ENCODE measurements at places on chromosomes 2 and 18.

DNA sequence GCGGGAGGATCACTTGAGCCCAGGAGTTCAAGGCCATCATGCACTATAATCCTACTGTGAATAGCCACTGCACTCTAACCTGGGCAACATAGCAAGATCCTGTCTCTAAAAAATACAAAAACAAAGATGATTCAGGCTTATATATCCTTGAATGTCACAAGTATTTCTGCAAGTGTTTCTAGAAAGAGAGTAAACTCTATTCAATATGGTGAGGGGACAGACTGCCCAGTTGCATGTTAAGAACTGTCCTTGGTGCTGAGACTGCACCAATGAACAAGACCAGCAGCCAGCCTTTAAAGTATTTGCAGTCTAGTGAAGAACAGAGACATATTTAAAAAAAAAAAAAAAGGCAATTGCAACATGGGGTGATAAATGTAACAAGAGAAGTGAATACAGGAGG is 16.4 kb downstream of the MAP3K19 start:
- DNase-seq: peak; percentile 35

DNA sequence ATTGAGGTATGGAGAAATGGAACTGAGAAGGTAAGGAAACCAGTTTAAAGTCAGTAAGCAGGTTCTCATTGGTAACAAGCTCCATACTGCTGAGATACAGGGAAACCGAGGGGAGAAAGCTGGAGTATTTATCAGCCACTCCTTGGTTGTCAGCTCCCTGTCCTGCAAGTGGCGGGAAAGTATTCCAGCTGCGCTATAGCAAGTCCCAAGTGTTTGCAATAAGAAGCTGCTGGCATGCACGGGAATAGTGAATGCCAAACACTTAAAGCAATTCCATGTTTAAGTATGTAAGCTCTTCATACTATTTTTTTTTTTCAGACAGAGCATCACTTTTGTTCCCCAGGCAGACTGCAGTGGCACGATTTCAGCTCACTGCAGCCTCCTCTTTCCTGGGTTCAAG is 1601.1 kb downstream of the SUCLG1 start:
- DNase-seq: no peak

GRCh38 chr2:8539743-8540551 is 141.9 kb upstream of the ID2 start:
- DNase-seq: peak; percentile 26

GRCh38 chr2:160433466-160434140 is 60.0 kb downstream of the RBMS1 start:
- DNase-seq: no peak

GRCh38 chr18:70732916-70733315 is 444.1 kb downstream of the SOCS6 start:
- no peak for DNase-seq

DNA sequence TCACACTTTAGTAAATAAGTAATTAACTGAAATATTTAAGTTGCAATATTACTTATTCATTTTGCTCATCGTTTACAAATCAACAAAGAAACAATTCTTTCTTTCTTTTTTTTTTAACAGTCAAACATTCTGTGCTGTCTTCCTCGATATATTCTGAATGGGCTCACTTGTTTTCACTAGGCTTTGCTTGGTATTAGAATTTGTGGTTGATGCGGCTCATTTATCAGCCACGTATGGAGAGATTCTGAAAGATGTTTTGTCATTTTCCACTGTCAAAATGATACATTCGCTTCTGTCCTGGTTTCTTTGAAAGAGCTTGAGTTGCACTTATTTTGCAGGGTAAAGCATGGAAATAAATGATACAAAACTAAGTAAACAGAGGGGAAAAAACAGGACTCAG is 323.7 kb downstream of the LRRTM1 start:
- no peak for DNase-seq

- peak; percentile 15 for DNase-seq
Observed at GRCh38 chr18:27400001-27400400, 214.9 kb upstream of the CHST9 start.

DNA sequence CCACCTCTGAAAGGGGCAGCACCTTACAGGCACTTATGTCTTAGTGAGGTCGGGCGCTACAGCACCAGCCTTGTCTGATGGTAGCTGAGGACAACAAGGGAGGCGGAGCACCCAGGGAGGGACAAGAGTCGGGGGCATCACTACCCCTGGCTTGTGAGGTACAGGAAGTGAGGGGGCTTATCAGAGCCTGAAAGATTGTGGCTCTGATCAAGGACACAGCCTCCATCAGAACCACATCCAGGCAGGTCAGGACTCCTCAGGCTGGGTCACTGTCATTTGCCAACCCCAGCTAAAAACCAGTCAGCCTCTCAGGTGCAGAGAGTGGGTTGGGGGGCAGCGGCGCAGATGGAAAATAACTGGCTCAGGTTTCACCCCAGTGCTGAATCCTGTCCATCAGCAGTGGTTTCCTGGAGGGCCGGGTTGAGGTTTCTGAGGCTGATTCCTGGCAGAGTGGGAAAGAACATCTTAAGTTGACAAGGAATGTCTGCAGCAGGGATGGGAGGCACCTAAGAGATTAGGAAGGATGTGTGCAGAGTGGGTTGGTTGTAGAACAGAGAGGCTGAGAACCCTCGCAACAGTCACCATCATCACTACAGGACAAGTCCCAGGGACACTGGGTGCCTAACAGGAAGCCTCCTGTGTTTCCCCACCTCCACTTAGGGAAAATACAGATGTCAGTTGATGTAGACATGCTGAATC is 45.3 kb downstream of the FBLN7 start:
- peak; percentile 21 for DNase-seq

DNA sequence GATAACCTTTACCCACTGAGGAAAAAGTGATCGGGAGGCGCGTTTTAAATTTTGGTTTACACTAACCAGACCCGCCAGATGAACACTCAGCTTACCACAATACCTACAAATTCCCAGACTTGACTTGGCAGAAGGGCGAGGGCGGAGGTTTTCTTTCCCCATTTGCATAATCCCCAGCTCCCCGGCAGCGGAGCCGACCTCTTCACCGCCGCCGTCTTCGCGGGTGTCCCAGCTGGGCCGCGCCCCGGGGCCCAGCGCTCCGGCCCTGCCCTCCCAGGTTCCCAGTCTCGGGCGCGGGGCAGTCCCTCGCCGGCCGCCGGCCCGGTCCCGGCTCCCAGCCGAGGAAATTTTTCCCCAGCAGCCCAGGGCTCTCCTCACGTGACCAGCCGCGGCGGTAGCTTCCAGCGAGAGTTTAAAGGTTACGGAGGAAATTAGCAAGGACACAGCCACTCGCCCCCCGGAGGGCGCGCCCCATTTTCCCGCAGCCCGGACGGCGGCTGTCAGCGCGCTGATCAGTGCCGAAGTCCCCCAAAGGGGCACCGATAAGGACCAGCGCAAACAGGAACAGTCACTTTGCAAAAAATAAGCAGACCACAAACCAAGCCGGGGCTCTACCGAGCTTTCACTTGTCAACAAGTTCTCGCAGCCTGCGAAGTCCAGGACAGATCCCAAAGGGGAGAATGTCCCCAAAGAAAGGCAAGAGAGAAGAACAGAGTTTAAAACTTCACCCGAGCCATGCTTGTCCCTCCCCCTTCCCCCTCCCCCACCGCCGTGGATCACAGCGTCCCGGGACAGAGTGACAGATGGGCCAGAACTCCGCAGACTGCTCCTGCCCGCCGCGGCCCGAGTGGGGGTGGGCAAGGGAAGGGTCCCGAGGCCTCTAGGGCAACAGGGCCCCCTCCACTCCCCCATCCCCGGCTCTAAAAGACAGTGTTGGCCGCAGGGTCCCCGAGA is 1.3 kb upstream of the PRKCE start:
- DNase-seq: peak; percentile 54
